ENCODE measurements at places on chromosomes 3 and 15.

GRCh38 chr3:115685097-115685496, 61.8 kb downstream of the GAP43 start:
- no peak for DNase-seq

GRCh38 chr15:59622289-59622688, 10.7 kb downstream of the GCNT3 start:
- DNase-seq, result peak; percentile 71

- no peak for DNase-seq
These were observed 164.7 kb upstream of the UBE2E2 start for GRCh38 chr3:23038471-23038870.

GRCh38 chr3:127028781-127029657, 46.1 kb downstream of the PLXNA1 start:
- no peak for DNase-seq

- no peak for DNase-seq
These were observed 88.0 kb downstream of the HMG20A start for GRCh38 chr15:77508541-77509243.

- DNase-seq, result no peak
These were observed 380.8 kb upstream of the NDN start for GRCh38 chr15:24067733-24068501.

DNA sequence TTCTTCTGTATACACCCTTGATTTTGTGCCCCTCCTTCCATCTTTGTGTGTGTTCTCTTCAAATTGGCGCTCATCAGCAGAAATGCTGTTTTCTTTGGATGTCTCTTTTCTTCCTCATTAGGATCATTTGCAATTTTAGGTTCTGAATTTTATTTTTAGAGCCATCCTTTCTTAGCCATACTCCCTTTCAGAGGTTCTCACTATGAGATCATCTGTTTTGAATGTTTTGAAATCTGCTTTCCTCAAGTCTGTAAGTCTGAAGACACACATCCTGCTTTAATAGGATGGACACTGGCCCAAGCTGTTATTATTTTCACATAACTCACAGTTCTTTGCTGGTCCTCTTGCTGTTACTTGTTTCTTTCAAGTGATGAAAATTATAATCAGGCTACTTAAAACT, 124.8 kb downstream of the BDH1 start:
- DNase-seq, result no peak

DNA sequence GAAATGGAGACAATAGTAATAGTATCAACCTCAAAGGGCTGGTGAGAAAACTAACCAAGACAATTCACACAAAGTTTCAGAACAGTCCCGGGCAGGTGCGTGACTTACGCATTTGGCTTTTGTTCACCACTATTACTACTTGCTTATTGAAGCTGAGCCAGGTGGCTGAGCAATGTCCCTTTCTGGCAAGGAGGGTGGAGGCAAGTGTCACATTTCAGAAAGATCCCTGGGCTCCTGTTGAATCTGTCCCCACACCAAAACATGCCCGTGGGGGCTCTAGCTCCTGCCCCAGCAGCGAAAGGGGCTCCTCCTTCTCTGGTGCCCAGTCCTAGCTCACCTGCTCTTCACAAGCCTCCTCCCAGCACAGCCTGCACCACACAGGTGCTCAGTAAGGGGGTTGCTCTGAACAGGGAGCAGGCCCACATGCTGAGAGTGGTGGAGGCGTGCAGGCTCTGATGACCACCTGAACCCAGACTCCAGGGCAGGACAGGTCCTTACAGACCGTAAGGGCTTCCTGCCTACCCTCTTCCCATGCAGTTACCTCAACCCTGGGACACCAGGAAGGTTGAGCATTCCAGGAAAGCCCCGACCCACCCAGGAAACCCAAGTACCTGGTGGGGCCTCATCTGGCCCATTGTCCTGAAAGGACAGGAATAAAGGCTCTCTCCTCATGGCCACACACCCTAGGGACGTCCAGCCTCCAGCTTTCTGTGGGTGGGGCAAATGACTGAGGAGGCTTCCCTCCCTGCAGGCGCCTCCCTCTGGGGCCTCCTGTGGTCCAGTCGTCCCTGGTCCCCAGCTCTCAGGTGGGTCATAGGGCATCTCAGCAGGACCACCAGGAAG, 32.6 kb downstream of the SEMA7A start:
- peak; percentile 69 for DNase-seq

DNA sequence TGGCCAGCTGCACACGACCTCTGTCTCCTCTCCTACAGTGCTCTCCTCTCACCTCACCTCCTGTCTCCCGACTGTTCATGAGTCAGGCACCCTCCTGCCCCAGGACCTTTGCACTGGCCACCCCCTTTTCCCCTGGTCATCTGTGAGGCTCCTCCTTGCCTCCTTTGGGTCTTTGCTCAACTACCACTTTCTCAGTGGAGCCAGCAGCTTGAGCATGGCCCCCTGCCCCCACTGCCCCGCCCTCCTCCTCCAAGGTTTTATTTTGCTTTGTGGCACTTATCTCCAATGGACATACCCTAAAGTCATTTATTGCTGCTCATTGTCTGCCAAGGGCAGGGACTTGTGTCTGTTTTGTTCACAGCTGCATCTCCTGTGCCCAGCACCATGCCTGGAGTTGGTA, 64.3 kb downstream of the MGLL start:
- no peak for DNase-seq
